ENCODE measurements at places on chromosomes 1 and 21.
A peak's percentile ranks its signal among the peaks of the same experiment; 100 is the strongest.

- ATAC-seq, result no peak
Observed at GRCh38 chr1:67741736-67742135, 56.7 kb downstream of the GADD45A start.

DNA sequence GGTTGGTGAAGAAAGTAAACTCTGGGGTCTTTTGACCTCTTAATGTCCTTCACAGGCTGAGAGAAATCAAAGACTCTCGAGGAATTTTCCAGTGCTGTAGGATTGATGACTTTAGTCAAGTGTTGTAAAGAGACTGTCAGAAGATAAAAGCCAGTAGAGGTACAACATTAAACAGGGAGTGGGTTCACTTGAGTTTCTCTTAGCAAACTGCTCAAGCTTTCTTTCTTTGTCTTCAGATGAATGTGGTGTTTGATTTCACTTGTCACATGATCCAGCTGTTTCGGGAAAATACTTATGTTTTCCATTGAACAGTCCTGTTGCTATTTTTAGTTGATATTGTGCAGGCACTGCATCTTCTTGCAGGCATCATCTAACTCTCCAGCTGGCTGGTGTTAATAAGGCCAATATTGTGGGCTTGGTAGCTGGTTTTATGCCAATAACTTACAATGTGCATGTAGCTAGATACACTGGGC lies 45.6 kb downstream of the XCL2 start:
- no peak for ATAC-seq

GRCh38 chr21:32015461-32016139 lies 142.8 kb downstream of the HUNK start:
- ATAC-seq, result peak; percentile 32

GRCh38 chr21:41746744-41747006 lies 20.2 kb downstream of the RIPK4 start:
- no peak for ATAC-seq

- ATAC-seq, result no peak
Observed at GRCh38 chr1:58577654-58578030, 590 bp upstream of the TACSTD2 start.

DNA sequence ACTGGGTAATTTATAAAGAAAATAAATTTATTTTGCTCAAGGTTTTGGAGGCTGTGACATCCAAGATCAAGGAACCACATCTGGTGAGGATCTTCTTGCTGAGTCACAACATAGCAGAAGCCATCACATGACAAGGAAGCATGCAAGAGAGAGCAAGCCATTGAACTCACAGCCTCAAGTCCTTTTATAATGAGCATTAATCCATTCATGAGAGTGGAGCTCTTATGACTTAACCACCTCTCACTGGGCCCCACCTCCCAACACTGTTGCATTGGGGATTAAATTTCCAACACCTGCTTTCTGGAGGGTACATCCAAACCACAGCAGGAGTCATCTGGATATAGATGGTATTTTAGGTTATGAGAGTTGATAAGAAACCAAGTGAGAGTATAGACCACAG lies 20.6 kb upstream of the EGLN1 start:
- ATAC-seq, result no peak

GRCh38 chr1:94729267-94729666 lies 90.9 kb upstream of the SLC44A3 start:
- no peak for ATAC-seq
